Activated T-cell treated with anti-CD3 and anti-CD28 coated beads for 4 hours (primary cell): ENCODE measurements at places on chromosomes 7 and 10.

- DNase-seq: no peak
Observed at GRCh38 chr7:55325371-55325792, 39.8 kb upstream of the LANCL2 start.

- no peak for DNase-seq
Observed at GRCh38 chr7:85806321-85806720, 619.5 kb upstream of the SEMA3D start.

DNA sequence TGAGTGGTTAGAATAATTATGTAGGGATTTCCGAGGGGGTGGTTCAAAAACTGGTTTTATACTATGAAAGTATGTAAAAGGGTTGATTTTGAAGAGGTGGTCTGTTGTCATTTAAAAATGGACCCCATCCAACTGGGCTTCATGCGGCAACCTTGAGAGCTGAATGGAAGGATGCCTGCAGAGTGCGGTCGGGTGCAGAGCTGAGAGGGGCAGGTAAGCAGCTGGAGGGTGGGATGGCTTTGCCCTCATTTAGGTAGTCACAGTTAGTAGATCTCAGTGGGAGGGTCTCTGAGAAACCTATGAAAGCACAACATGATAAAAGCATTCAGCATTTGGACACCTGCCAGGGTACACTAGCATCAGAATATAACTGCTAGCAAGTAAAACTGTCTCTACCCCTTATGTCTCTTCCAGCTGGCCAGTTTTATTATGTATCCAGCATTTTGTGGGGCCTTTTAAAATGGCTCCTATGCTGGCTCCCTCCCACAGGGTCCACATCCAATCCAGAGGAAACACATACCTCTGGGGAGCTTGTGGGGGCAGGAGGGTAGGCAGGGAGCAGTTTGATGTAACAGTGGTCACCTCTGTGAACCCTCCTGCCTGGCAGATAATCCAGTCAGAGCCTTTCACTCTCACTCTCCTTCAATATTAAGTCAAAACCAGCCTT lies 75.9 kb upstream of the MAGI2 start:
- no peak for DNase-seq

GRCh38 chr7:104801022-104801421 lies 213.0 kb upstream of the KMT2E start:
- DNase-seq: no peak

- no peak for DNase-seq
Observed at GRCh38 chr7:151686016-151686766, 166.5 kb upstream of the RHEB start.

GRCh38 chr7:41110186-41110585 lies 592.7 kb downstream of the INHBA start:
- no peak for DNase-seq

- DNase-seq: no peak
Observed at GRCh38 chr10:49271346-49271745, 27.6 kb upstream of the C10orf71 start.

DNA sequence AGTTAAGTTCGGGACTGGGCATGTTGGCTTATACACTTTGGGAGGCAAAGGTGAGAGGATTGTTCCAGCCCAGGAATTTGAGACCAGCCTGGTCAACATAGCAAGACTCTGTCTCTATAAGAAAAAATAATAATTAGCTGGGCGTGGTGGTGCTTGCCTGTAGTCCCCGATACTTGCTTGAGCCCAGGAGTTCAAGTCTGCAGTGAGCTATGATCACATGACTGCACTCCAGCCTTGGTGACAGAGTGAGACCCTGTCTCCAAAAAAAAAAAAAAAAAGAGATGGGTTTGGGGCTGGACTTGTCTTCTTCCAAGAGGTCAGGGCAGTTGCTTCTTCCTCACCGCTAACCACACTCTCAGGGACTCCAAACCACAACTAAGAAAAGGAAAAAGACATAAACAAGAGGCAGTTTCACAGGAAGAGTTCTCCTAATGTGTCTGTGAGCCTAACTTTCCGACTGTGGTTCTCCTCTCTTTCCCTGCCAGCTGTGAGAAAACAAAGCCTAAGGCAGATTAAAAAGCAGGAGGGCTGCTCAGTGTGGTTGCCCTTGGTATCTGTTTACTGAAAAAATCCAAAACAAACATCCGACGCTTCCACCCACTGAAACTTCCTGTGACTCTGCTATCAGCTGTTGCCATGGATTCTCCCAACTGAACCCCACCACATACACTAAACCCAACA lies 2.4 kb upstream of the SERPINE1 start:
- no peak for DNase-seq

GRCh38 chr7:45661302-45661995 lies 87.3 kb downstream of the ADCY1 start:
- no peak for DNase-seq

- no peak for DNase-seq
Observed at GRCh38 chr7:15626041-15626440, 60.4 kb downstream of the MEOX2 start.

DNA sequence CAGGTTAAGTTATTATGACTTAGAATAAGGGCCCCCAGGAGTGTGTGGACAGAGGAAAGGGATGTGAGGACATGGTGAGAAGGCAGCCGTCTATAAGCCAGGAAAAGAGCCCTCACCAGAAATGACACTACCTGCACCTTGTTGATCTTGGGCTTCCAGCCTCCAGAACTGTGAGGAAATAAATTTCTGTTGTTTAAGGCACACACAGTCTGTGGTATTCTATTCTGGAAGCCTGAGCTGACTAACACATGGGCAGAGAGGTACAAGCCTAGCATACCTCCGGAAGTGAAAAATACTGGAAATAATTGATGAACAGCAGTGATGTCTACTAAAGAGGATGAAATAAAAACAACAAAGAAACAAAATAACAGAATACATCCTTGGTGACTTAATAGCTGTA lies 46.1 kb upstream of the GRB10 start:
- no peak for DNase-seq

GRCh38 chr7:106872763-106873162 lies 7.7 kb downstream of the PIK3CG start:
- DNase-seq: no peak

DNA sequence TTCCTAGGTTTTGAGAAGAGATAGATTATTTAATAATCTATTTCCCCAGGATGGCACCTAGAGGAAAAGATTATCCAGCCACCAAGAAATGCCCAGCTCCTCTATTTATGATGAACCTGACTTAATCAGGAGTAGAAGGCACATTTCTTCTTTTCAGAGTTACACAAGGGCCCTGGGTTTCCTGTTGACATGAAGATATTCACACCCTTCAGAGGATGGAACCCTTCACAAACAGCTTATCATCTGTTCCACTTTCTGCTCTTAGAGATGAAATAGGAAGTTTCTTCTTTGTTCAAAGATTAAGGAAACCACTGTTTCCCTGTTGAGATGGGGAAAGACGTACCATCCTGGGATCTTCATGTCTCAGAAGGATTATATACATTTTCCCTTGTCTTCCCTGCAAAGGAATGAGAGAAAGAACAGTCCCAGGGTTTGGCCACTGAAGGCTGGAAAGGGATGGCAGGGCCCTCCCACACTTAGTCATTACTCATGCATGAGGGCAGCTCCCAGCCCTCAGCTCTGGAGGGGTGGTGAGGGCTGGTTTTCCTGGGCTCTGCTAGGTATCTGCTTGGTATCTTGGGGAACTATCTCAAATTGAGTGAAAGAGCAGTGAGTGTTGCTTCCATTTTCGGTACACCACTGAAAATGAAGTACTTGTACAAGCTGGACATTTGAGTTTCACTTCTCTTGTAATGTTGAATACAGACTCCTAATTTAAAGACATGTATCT lies 64.0 kb downstream of the MTPAP start:
- DNase-seq: no peak

GRCh38 chr7:15159261-15159660 lies 256.7 kb upstream of the DGKB start:
- no peak for DNase-seq

- no peak for DNase-seq
Observed at GRCh38 chr10:124375353-124375614, 43.4 kb downstream of the OAT start.

- no peak for DNase-seq
Observed at GRCh38 chr7:155759740-155760430, 52.4 kb downstream of the SHH start.

- no peak for DNase-seq
Observed at GRCh38 chr7:25805027-25805687, 346.8 kb upstream of the NFE2L3 start.

DNA sequence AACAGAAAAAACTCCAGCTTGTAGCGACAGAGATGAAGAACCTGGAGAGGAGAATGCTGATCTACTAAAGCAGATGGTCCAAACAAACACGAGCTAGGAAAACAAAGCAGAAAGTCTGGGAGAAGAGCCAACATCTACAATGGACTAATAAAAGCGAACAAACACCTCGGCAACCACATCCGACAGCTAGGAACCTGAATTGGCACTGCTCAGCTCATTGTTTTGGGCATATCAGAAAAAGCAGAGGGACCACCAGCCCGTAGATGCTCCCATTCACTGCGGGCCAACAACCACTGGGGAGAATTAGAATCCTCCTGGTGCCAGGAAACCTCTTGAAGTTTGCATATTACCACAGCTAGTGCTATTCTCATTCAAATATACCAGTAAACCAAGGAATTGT lies 204.7 kb downstream of the NXPH1 start:
- no peak for DNase-seq

DNA sequence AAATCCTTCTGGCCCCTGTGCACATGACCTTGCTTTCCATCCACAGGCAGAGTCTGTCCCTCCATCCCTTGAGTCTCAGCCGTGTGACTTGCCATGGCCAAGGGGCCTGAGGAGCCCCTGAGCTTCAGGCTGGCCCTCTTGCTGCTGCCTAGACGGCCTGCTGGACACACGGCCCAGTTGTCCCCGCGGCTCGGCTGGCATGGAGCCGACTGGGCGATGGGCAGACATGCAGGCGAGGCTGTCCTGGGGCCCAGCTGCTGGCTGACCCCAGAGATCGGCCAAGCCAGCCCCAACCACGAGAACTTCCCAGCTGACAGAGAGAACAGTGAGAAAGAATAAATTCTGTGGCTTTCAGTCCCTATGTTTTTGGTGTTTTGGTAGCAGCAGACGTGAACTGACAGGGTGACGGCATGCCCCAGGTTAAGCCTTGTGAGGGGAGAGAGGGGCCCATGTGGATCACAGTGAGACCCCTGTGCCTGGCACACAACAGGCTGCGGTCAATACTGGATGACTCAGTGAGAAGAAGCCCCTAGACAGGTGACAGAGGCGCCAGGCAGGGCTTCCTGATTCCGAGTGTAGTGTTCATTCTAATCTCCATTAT lies 11.7 kb downstream of the PRKAG2 start:
- DNase-seq: no peak

DNA sequence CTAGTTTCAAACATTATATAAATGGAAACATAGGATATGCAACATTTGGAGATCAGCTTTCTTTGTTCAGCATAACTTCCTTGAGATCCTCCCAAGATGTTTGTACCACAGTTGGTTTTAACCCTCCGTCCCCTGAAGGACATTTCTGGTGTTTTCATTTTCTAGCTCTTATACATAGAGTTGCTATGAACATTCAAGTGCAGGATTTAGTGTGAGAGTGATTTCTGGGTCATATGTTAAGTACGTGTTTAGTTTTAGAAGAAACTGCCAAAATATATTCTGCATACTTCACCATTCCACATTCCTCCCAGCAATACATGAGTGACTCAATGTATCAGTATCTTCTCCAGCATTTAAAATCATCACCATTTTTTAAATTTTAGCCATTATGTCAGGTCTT lies 588.7 kb upstream of the PFKP start:
- no peak for DNase-seq

DNA sequence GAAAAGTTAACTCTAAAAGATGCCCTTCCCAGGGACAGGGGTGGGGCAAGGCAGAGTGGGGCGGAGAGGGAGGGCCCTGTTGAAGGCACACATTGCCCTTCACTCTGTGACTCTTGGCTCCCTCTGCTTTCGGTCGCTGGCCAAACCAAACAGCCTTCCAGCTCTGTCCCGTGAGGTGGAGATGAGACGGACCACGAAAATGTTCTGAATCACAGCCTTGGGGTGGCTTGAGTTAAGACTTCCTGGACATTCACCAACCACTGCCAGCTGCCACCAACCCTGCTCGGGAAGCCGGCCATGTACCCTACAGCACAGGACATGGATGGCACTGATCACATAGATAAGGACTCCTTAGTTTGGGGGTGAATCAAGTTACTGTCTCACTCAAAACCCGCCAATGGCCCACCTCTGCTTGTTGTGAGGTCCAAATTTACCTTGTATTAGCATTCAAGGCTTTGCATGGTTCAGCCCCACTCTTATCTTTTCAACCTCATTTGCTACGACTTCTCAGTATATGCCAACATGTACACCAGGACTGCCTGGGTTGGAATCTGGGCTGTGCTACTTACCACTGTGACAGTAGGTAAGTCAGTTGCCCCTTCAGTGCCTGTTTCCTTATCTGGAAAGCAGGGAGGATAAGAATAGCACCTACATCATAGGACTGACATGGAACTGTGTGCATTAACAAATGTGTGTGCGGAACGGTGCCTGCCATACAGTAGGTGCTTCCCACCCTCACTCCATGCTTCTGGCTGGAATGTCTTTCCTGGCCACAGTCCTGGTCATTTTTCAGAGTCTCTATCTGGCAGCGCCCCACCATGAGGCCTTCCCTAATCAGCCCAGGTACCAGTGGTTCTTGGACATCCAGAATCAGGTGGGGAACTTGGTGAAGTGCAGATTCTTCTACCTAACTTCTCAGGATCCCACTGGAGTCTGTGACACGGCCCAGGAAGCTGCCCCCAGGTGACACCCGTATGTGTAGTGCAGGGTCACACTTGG lies 28.0 kb downstream of the ITPRIP start:
- no peak for DNase-seq

DNA sequence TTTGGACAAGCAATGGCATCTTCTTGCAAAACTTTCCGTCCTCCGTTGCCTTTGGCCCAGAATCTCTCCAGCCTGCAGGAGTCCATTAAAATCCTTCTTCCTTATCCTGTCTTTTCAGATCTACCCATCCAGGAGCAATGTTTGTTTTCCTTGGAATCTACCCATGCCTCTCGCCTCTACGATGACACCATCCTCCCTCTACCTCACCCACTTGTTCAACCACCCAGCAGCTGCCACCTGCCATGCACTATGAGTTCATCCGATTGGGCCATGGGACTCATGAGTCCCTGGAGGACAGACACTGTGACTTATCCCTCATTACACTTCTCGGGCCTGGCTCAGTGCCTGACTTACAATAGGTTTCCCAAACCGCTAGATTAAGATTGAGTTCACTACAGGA lies 26.8 kb upstream of the MGMT start:
- no peak for DNase-seq

DNA sequence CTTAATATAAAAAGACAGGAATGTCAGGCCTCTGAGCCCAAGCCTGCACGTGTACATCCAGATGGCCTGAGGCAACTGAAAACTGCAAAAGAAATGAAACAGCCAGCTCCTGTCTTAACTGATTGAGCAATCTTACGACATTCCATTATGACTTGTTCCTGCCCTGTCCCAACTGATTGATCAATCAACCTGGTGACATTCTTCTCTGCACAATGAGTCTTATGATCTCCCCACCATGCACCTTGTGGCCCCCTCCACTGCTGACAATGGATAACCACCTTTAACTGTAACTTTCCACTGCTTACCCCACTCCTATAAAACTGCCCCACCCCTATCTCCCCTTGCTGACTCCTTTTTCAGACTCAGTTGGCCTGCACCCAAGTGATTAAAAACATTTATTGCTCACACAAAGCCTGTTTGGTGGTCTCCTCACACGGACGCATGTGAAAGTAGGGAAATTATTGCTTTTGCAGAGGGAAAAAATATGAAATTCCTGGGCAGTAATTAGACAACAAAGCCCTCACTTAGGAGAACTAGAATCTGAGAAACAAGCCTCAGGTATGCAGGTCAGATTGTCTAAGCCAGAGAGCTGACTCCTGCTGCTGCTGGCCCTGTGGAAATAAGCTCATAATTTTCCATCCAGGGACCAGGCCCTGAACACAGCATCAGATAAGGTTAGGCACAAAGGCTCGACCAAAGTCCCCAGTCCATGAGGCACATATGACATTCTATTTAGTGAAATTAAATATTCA lies 5.3 kb downstream of the CYP3A7 start:
- DNase-seq: no peak
